ENCODE measurements at places on chromosomes 1 and 21. TPM values are rescaled to one million over a fixed set of nuclear protein-coding genes. Genes with fewer than 3 reads are reported as not detected.

DNA sequence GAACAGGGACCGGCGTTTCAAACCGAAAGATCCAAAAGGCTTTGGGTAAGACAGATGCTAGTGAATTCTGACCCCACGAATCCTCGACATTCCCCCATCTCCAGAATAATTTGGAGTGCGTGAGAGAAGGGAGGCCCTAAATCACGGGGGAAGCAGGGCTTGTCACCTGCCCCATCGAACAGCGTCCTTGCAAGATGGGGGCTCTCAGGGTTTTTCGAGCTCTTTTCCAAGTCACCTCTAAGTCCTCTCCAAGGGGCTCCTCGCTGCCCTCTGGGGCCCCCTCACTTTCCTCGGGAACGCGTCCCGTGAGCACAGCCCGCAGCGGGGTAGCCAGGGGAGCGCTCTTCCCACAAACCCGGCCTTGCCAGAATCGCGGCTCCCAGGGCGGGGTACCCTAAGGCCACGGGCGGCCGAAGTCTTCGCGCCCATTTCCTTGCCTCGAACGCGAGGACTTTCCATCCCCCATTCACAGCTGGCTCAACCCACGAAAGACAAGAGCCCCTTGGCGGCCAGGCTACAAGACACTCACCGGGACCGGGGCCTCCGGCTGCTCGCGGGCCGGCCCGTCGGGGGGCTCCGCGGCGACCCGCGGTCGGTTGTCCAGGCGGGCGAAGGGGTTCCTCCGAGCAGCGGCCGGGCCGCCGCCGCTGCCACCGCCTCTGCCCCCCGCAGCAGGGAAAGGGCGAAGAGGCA is 546 bp downstream of the DONSON start:
- DNase-seq, result peak; percentile 48
- peak overlapping the region; percentile 87 for H3K27ac ChIP-seq
- no peaks in the 10 kb centered on the region for H3K27me3 ChIP-seq
- peaks cover 4% of the 10 kb centered on the region for H3K4me1 ChIP-seq

DNA sequence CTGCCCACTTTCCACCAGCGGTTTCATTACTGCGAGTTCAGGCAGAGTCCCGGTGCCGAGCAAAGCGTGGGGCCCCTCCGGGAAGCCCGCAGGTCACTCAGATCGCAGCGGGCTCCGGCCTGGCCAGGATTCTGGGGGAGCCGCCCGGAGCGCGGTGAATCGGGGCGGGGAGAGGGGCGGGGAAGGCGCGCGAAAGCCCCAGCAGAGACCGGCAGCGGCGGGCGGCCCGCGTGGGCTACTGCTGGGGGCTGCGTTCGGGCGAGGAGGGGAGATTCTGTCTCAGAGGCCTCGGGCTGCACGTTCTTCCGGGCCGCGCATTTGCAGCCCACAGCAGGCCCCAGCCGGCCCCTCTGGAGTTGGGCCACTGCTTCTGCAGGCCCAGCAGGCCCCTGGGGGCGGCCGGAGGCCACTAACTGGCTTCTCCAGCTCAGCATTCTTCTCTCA is 64.7 kb downstream of the SCCPDH start:
- H3K4me1 ChIP-seq, result peaks cover 12% of the 10 kb centered on the region
- peak overlapping the region; percentile 32 for H3K4me3 ChIP-seq
- no peaks in the 10 kb centered on the region for H3K36me3 ChIP-seq

DNA sequence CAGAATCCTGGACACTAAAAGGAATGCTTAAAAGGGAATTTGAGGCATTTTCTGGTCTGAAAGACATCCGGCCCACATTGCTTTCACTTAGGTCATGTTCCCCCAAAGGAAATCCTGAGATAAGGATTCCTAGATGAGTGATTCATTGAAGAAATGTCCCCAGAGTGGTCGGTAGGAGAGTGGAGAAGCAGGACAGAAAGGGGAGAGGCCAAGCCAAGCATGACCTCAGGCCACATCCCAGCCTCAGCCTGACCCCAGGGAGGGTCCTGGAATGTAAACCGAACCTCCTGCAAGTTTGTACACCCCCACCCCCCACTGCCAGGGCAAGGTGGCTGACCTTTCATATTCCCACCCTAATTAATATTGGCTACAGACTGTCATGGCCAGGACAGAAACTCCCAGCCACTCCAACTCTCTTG is 16.6 kb downstream of the HIVEP3 start:
- H3K27ac ChIP-seq, result no peak overlapping the region
- no peaks in the 10 kb centered on the region for H3K4me1 ChIP-seq
- H3K27me3 ChIP-seq, result no peaks in the 10 kb centered on the region
- H3K36me3 ChIP-seq, result no peaks in the 10 kb centered on the region
- H3K4me3 ChIP-seq, result no peak overlapping the region

- H3K36me3 ChIP-seq, result no peaks in the 10 kb centered on the region
- H3K4me3 ChIP-seq, result no peak overlapping the region
- H3K27ac ChIP-seq, result no peak overlapping the region
- DNase-seq, result no peak
These were observed 9.0 kb upstream of the S1PR1 start for GRCh38 chr1:101227837-101228236.

GRCh38 chr1:161801955-161802354 is 35.8 kb downstream of the ATF6 start:
- H3K4me1 ChIP-seq, result peaks cover 13% of the 10 kb centered on the region
- DNase-seq, result peak; percentile 79
- H3K27ac ChIP-seq, result no peak overlapping the region
- H3K27me3 ChIP-seq, result no peaks in the 10 kb centered on the region

- no peak overlapping the region for H3K4me3 ChIP-seq
- DNase-seq, result no peak
- no peaks in the 10 kb centered on the region for H3K4me1 ChIP-seq
- no peaks in the 10 kb centered on the region for H3K36me3 ChIP-seq
These were observed 9.4 kb upstream of the PLEKHA6 start for GRCh38 chr1:204368996-204369726.

GRCh38 chr1:78142736-78143135 is 97.0 kb downstream of the GIPC2 start:
- no peak overlapping the region for H3K27ac ChIP-seq
- no peaks in the 10 kb centered on the region for H3K4me1 ChIP-seq
- H3K4me3 ChIP-seq, result no peak overlapping the region
- no peak for DNase-seq
- H3K27me3 ChIP-seq, result no peaks in the 10 kb centered on the region
- H3K36me3 ChIP-seq, result no peaks in the 10 kb centered on the region

GRCh38 chr1:110188035-110188618 is 22.0 kb upstream of the KCNC4 start:
- no peaks in the 10 kb centered on the region for H3K36me3 ChIP-seq
- H3K27me3 ChIP-seq, result no peaks in the 10 kb centered on the region
- DNase-seq, result no peak

GRCh38 chr1:245345191-245345884 is 190.6 kb downstream of the KIF26B start:
- no peak overlapping the region for H3K27ac ChIP-seq
- DNase-seq, result no peak
- no peaks in the 10 kb centered on the region for H3K27me3 ChIP-seq
- peak overlapping the region; percentile 6 for H3K4me3 ChIP-seq

DNA sequence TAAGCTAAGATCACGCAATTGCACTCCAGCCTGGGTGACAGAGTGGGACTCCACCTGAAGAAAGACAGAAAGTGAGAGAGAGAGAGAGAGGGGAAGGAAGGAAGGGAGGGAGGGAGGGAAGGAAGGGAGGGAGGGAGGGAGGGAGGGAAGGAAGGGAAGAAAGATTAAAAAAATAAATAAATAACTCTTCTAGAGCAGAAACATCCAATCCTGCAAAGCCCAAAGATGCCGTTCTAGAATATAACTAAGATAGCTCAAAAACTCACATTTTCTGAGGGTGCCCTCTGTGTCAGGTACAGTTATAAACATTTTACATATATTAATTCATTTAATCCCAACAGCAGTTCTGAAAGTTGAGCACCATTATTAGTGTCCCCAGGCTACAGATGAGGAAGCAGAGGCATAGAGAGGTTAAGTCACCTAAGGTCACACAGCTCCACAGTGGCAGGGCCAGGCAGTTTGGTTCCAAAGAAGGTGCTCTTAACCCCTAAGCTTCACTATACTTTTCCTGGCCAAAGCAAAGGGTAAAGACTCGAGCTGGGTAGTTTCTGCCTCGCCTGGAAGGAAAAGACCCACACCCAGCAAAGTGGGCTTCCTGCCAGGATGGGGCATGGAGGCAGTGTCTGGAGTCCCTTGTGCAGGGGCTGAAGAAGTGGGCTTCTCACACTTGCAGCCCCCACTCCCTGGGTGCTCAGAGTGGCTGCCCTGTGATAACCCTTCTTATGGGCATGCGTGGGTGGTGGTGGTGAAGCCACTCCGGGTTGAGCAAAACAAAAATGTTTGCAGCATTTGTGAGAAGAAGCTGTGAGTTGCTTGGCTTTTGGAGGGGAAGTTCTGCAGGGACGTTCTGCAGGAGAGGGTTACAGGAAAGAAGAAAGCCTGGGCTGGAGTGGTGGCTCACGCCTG is 7.9 kb upstream of the PIK3CD start:
- H3K4me1 ChIP-seq, result no peaks in the 10 kb centered on the region
- DNase-seq, result no peak
- H3K36me3 ChIP-seq, result no peaks in the 10 kb centered on the region

DNA sequence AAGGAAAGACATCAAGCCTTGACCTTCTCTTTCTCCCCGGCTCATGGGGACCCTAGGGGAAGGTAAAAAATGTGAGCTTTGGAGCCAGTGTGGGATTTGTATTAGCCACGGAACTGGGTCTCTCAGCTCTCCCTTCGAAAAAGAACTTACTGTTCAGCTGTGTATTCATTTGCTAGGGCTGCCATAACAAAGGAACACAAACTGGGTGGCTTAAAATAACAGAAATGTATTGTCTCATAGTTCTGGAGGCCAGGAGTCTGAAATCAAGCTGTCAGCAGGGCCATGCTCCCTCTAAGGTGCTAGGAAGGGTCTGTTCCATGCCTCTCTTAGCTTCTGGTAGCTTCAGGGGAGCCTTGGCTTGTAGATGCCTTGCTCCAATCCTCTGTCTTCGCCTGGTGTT is 83.5 kb upstream of the SLC2A1 start:
- H3K27ac ChIP-seq, result no peak overlapping the region
- H3K36me3 ChIP-seq, result no peaks in the 10 kb centered on the region
- no peak for DNase-seq
- peaks cover 7% of the 10 kb centered on the region for H3K4me1 ChIP-seq
- H3K4me3 ChIP-seq, result no peak overlapping the region
- H3K27me3 ChIP-seq, result no peaks in the 10 kb centered on the region

DNA sequence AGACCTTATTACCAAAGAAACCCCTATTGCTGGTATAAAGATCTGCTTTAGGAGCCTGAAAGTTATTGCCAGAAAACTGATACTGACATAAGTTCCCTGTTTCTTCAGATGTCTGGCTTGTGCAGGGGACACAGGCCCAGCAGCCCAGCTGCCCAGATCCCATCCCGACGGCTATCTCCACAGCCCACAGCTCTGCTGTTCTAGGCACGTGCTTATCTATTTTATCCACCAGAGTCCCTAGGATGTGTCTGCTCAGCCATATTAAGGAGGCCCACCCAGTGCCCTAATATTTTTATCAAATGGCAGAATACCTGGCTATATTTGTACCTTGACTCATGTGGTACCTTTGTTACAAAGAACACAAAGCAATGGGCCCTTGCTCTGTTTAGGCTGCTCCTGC is 58.9 kb downstream of the DDX20 start:
- no peak for DNase-seq
- no peak overlapping the region for H3K27ac ChIP-seq
- no peaks in the 10 kb centered on the region for H3K4me1 ChIP-seq
- no peak overlapping the region for H3K4me3 ChIP-seq
- H3K27me3 ChIP-seq, result no peaks in the 10 kb centered on the region

DNA sequence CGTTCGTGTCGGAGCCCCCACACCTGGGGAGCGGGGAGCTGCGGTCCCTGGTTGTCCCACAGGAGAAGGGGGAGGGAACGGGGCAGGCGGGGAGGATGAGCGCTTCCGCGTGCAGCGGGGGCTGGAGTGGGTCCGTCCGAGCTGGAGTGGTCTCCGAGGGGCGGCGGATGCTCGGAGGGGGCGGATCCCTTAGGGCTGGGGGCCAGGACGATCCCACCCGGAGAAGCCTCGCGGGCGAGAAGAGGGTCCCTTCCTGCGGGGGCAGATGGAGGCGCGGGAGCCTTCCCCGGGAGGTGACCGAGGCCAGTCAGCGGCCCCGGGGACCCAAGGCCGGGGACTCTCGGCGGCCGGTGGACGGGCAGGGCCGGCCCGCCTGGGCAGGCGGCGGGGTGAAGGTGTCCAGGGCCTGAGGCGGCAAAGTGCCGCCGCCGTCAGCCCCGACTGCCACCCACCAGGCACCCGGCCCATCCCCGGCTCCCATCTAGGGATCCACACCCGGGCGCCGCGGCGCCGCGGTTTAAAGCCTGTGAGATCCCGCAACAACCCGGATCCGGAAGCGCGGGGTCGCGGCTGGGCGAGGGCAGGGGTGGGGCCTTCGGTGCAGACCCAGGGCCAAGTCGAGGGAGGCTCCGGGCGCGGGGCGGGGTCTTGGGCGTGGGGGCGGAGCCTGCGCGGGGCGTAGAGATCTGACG is 5.3 kb upstream of the CCDC27 start:
- H3K4me3 ChIP-seq, result peak overlapping the region; percentile 77
- peaks cover 22% of the 10 kb centered on the region for H3K4me1 ChIP-seq
- no peaks in the 10 kb centered on the region for H3K27me3 ChIP-seq
- peak overlapping the region; percentile 28 for H3K27ac ChIP-seq
- H3K36me3 ChIP-seq, result no peaks in the 10 kb centered on the region

DNA sequence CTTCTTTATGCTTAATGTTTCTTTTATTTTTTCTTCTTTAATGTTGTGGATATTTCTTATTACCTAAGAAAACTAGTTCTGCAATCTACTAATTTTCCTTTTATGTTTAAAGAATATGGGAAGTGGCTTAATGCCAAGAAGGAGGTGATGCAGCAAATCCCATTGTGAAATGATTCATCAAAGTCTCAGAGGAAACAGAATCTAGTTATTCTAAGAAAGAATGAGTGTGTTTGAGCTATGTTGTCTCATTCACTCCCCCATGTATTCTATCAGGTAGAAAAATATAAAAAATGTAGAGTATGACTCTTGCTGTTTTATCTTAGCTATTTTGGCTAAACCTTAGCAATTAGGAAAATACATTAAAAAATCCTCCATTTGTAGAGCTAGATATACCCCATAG is 659.9 kb upstream of the RGS18 start:
- H3K27me3 ChIP-seq, result no peaks in the 10 kb centered on the region
- H3K27ac ChIP-seq, result no peak overlapping the region
- DNase-seq, result no peak
- no peak overlapping the region for H3K4me3 ChIP-seq
- H3K36me3 ChIP-seq, result no peaks in the 10 kb centered on the region
- H3K4me1 ChIP-seq, result no peaks in the 10 kb centered on the region

DNA sequence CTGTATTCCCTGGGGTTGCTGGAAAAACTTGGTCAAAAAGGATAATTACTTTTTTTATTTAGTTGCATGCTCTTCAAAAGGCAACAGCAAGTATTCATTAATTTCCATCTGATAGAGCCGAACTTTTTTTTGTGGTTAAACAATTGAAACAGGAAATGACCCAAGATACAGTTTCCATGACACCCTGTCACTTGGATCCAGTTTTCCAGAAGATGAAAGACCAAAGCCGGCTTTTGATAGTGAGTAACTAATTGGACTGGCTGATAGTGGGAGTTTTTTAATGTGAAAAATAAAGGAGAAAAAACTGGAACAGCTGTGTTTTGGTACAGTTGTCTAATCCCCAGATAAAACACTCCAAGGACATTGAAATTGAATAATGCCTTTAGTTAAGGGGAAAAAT is 33.0 kb downstream of the CACHD1 start:
- H3K4me3 ChIP-seq, result no peak overlapping the region
- H3K27ac ChIP-seq, result peak overlapping the region; percentile 24
- peaks cover 16% of the 10 kb centered on the region for H3K4me1 ChIP-seq
- H3K36me3 ChIP-seq, result no peaks in the 10 kb centered on the region
- H3K27me3 ChIP-seq, result no peaks in the 10 kb centered on the region

PKLR gene
- total RNA-seq, result 0.87 TPM

PTPRC gene
- 9.7 TPM for total RNA-seq

EIF4G3 gene
- 165 TPM for total RNA-seq

CGN gene
- 31.6 TPM for total RNA-seq

BATF3 gene
- 1.1 TPM for total RNA-seq

PPIAL4G gene
- not detected for total RNA-seq

CFAP74 gene
- 25.5 TPM for total RNA-seq

ARPC5 gene
- 55.8 TPM for total RNA-seq

HMCN1 gene
- 5.2 TPM for total RNA-seq

CRP gene
- total RNA-seq, result 0.16 TPM
